ENCODE measurements at places on chromosomes 4 and X.

- DNase-seq: no peak
Observed at GRCh38 chr4:148436512-148436911, 5.7 kb downstream of the NR3C2 start.

DNA sequence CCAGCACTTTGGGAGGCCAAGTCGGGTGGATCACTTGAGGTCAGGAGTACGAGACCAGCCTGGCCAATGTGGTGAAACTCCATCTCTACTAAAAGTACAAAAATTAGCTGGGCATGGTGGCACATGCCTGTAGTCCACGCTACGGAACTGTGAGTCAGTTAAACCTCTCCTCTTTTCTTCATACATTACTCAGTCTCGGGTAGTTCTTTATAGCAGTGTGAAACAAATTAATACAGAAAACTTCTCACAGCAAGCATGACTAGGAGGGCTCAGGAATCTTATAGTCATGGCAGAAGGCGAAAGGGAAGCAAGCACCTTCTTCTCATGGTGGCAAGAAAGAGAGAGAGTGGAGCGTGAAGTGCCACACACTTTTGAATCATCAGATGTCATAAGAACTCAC lies 358.9 kb downstream of the NLGN4X start:
- DNase-seq: no peak

GRCh38 chrX:10750581-10750980 lies 130.2 kb upstream of the MID1 start:
- DNase-seq: no peak

- no peak for DNase-seq
Observed at GRCh38 chr4:121800638-121800960, 524 bp upstream of the EXOSC9 start.

DNA sequence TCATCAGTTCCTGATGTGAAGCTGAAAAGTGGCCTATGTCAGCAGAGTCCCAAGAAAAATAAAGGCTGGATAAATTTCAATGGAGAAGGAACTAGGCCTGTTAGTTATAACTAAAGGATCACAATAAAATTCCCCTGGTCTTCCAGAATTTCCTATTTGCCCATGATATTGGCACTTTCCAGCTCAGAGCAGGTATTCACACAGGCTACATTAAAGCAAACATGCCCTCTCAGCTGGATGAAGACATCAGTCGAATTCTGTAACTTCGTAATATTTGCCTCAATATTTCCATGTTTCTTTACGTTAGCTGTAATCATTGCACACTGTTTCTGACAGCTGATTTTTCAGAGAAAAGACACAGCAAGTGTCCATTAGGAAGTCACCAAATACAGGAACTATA lies 9.5 kb downstream of the HPGD start:
- no peak for DNase-seq

GRCh38 chrX:136847874-136848273 lies 32.7 kb downstream of the RBMX start:
- DNase-seq: no peak

DNA sequence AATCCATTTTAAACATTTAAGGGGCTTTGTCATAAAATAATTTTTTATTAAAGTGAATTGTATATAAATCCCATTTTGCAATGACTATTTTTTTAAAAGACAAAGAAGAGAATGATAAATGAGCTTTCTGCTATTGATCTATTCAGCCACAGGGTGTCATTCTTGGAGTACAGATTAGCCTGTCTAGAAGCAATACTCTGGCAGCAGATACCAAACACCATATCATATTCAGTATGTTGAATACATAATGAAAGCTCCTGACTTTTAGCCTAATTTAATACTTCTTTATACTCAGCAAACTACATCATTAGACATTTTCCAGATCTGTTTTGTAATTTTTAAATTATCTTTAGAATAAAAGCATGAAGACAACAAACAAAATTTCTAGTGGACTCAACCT lies 496.3 kb downstream of the PDGFC start:
- DNase-seq: no peak

Measured in stimulated activated CD4-positive, alpha-beta T cell treated with anti-CD3 and anti-CD28 coated beads, Interleukin-4, amount 100 ng/mL, for 24 hours (primary cell).